Hematopoietic multipotent progenitor cell treated with erythropoietin and hydrocortisone succinate and interleukin-3 and kit ligand, for 6 days (in vitro differentiated cells): ENCODE measurements at places on chromosomes 7 and 10.

- no peak for DNase-seq
Measured at GRCh38 chr7:47577321-47577919, 4.5 kb downstream of the TNS3 start.

DNA sequence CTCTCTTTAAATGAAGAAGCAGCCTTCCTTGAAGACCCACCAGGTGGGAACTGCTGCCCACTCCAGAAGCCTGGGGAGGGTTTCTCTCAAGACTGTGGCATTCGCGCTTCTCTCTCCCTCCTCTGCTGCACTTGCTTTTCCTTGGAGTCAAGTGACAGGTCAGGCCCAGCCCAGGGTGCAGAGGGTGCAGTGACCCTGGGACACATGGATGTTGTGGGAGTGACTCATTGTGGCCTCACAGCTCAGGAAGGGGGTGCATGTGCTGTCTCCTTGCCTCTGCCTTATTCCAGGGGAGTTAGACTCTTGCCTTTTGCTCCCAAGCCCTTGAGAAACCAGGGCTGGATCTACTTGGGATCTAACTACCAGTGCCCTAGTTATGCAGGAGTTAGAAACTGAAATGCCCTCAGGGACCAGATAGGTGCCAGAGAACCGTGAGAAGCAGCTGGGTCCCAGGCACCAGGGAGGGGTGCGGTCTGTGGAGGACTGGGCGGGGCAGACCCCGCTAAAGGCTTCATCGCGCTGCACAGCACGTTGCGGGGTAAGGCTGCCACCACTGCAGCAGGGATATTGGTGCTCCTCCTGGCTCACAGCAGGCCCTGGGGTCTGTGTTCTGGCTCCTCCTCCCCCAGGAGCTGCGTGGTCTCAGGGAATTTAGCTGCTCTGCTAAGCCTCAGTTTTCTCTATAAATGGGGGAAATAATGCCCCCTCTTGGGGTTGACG, 11.4 kb downstream of the FAM241B start:
- DNase-seq, result no peak

DNA sequence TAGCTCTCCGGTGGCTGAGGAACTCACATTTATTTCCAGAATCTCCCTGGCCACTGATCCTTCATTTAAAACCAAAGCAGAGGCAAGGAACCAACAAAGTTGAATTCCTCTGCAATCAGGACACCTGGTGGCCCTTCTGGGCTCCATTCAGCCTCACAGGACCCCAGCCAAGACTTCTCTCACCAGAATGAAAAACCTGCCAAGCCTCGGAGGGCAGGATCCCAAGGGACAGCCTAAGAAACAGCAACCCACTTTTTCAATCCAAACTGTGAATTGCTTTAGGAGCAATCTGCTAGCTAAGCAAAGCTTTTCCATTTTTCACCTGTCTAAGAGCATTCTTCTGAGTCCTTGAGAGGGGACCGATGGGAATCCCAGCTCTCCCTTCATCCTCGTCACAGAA, 34.6 kb downstream of the OAT start:
- DNase-seq, result no peak

DNA sequence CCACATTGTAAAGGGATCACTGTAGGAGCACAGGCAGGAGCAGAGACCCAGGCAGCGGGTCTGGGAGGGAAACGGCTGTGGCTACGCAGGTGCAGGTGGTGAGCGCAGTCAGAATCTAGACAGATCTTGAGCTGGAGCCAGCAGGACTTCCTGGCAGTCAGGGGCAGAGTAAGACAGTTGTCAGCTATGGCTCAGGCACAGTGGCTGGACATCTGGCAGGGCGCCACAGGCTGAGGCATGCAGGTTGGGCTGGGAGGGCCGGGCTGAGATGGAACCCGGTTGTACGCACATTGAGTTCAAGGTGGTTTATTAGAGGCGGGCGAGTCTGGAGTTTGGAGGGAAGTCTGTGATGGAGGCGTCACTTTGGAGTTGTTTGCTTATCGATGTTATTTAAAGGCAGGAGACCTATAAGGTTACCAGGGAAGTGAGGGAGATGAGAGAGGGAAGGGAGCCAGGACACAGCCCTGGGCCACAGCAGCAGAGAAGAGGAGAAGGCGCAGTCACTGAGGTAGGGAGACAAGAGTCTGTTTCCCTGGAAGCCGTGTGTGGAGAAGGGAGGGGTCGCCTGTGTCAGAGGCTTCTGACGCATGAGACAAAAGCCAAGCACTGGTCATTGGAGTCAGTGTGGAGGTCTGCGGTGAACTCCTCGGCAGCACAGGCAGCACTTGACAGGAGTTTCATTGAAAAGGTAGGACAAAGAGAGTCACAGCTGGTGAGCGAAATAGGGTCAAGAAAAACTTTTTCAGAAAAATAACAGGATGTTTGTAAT, 73.8 kb downstream of the LANCL2 start:
- DNase-seq, result no peak

DNA sequence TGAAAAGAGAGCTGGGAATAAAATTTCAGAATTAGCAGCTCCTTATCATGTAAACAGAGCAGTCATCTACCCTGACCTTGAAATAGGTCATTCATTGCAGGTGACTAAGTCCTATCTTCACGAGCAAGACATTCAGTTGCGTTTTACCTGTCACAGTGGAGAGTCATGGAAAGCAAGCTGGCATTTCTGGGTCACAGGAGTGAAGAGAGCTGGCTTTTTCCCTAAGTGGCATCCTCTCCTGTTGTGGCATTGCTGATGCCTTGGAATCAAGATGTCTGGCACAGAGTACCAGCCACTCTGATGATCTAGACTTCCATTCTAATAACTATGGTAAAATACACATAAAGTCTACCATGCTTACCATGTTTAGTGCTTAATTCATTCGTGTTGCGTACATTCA, 70.8 kb downstream of the SCRN1 start:
- DNase-seq, result no peak

DNA sequence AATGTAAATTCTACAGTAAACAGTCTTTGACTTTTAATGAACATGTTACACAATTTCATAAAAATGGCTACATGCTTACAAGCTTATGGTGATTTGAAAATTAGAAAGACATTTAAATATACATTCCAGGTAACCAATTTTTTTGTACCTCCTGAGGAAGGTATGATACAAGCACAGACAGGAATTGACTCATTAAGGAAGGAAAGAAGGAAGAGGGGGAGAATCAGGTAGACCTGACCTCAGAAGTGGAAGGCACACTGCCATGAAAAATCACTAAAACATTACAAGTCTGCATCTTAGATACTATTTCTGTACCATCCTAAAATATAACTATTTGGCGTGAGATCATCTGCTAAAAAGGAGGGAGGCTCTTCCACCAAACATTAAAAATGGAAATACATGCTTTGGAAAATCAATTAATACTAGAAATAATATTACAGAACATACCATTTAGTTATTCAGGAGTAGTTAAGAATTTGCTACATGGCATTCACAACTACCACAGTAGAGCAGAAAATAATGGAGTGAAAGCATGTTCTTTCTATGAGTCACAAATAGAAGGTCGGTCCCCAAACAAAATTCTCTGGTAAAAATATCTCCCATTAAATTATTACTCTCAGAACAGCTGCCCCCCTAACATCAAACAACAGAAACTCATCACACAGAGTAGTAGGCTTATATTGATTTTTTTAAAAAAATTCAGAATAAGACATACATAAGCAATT, 15.2 kb downstream of the RAB11FIP2 start:
- DNase-seq, result no peak

- no peak for DNase-seq
Measured at GRCh38 chr7:131357282-131357880, 29.7 kb downstream of the MKLN1 start.

DNA sequence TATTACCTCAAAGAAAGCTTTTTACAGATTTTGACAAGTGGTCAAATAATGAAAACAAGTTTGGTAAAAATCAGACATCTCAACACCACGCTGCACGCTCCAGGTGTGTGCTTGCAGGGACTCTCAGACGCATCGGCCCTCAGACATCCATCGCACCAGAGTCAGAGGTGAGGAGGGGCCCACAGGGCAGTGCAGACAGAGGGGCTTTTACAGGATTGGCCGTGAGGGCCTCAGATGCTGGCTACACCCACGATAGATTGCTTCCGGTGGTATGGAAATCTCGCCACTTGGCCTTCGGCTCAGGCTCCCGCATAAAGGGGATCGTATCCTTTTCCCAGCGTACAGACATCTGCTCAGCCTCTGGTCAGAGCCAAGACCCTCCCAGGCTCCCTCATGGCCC, 72.1 kb downstream of the TCERG1L start:
- DNase-seq, result no peak

GRCh38 chr10:12709521-12709963, 292.0 kb downstream of the CCDC3 start:
- DNase-seq, result no peak

GRCh38 chr7:104366390-104366789, 38.0 kb downstream of the LHFPL3 start:
- DNase-seq, result no peak

- DNase-seq, result peak; percentile 53
Measured at GRCh38 chr10:1643161-1643907, 94.0 kb downstream of the ADARB2 start.

DNA sequence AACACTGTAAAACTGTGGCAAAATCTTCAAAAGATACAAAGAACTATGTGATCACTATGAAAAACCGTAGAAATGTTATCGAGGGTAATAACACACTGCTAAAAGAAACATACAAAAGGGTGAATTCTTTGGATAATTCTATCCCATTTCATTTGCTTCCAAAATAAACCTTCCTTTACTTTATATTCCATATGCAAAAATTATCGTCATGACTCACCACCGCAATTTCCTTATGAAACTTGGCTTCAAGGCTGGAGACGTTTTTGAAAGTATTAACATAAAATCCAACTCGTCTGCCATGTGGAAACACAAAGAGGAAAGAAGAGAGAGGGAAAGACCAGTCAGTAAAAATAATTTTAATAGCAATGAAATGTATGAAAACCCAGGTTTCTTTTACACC, 165.2 kb downstream of the AMPH start:
- no peak for DNase-seq

GRCh38 chr7:158054611-158055010, 533.0 kb downstream of the PTPRN2 start:
- no peak for DNase-seq

GRCh38 chr7:135522509-135522908, 12.6 kb upstream of the CNOT4 start:
- no peak for DNase-seq

DNA sequence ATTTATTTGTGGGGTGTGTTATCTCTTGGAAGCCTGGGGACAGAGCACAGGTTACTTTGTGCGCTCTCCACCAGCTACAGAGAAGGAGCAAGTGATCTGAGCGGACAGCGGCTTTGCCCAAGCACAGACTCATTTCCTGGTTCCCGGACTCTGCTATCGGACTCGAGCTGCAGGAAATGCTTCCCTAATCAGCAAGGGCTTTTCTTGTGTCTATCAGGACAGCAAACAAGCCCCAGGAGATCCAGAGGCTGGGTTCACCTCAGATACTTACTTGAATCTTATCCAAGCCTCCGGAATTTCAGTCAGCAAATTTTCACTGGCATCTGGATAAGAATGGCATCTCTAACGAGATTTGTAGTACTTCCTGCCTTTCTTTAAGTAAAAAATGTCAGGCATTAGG, 27.8 kb downstream of the MRC1 start:
- peak; percentile 58 for DNase-seq

GRCh38 chr10:77197544-77197943, 440.1 kb downstream of the KCNMA1 start:
- DNase-seq, result no peak

- no peak for DNase-seq
Measured at GRCh38 chr7:29053105-29053872, 93.0 kb downstream of the CPVL start.

- DNase-seq, result no peak
Measured at GRCh38 chr7:70068531-70068930, 470.3 kb downstream of the AUTS2 start.

DNA sequence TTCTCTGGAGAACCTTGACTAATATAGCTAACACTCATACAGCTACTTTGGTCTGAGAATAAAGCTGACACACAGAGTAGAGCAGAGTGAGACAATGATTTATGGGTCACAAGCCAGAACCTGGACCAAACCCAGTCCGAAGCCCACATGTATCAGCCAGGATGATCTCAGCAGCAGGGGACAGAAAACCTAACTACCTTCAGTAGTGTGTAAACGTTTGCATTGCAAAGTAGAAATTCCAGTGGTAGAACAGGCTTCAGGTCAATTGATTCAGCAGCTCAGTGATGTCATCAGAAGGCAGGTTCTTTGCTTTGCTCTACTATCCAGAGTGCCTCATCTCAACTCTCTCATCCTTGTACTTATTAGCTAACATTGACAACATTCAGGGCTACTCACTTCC, 62.5 kb upstream of the PALS2 start:
- no peak for DNase-seq
